ENCODE measurements at places on chromosomes 5 and 9. TPM values are rescaled to one million over a fixed set of nuclear protein-coding genes. Genes with fewer than 3 reads are reported as not detected.

GRCh38 chr5:52668139-52668538 is 119.6 kb upstream of the ITGA1 start:
- no peak overlapping the region for H3K4me3 ChIP-seq
- no peak overlapping the region for H3K27ac ChIP-seq
- H3K27me3 ChIP-seq = no peaks in the 10 kb centered on the region
- H3K36me3 ChIP-seq = no peaks in the 10 kb centered on the region

- H3K4me1 ChIP-seq = no peaks in the 10 kb centered on the region
- H3K4me3 ChIP-seq = no peak overlapping the region
- no peaks in the 10 kb centered on the region for H3K27me3 ChIP-seq
- DNase-seq = no peak
Observed at GRCh38 chr5:124280079-124280478, 466.4 kb downstream of the ZNF608 start.

DNA sequence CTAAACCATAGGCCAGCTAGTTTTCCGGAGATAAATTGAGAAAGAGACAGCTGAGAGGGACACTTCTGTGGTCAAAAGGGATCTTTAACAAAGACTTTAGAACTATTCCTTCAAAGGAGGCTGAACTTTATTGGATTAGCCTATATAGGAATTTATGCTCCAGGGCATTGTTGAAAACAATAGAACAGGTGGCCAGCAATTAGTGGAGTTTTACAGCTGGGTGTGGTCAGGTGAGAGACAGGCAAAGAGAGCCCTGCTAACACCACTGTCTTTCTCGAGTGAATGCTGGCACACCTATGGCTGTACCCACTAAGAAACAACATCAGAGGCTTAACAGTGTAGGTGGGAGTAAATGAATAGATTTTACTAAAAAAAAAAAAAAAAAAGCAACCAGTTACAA is 16.7 kb upstream of the TLR4 start:
- H3K4me1 ChIP-seq = no peaks in the 10 kb centered on the region
- no peaks in the 10 kb centered on the region for H3K27me3 ChIP-seq
- H3K4me3 ChIP-seq = no peak overlapping the region
- no peak for DNase-seq

- H3K4me3 ChIP-seq = peak overlapping the region; percentile 99
- peak overlapping the region; percentile 9 for H3K27ac ChIP-seq
- peaks cover 31% of the 10 kb centered on the region for H3K4me1 ChIP-seq
- no peaks in the 10 kb centered on the region for H3K27me3 ChIP-seq
- peaks cover 9% of the 10 kb centered on the region for H3K36me3 ChIP-seq
Observed at GRCh38 chr5:56814361-56814962, 887 bp upstream of the MAP3K1 start.

GRCh38 chr5:6087576-6087975 is 290.8 kb downstream of the MED10 start:
- H3K4me3 ChIP-seq = no peak overlapping the region
- no peak overlapping the region for H3K27ac ChIP-seq
- DNase-seq = no peak
- H3K4me1 ChIP-seq = peaks cover 17% of the 10 kb centered on the region
- H3K27me3 ChIP-seq = no peaks in the 10 kb centered on the region

GRCh38 chr9:105438141-105438806 is 9.6 kb upstream of the FSD1L start:
- no peaks in the 10 kb centered on the region for H3K4me1 ChIP-seq
- H3K4me3 ChIP-seq = no peak overlapping the region
- H3K27ac ChIP-seq = no peak overlapping the region
- H3K27me3 ChIP-seq = no peaks in the 10 kb centered on the region

GRCh38 chr9:71924576-71924975 is 13.1 kb downstream of the C9orf85 start:
- H3K36me3 ChIP-seq = no peaks in the 10 kb centered on the region
- 0 out of 2 replicates have a peak, but pooled peaks cover 2% of the 10 kb centered on the region for H3K4me1 ChIP-seq
- no peak overlapping the region for H3K4me3 ChIP-seq
- H3K27me3 ChIP-seq = no peaks in the 10 kb centered on the region

- H3K27me3 ChIP-seq = no peaks in the 10 kb centered on the region
- DNase-seq = no peak
- no peaks in the 10 kb centered on the region for H3K36me3 ChIP-seq
- H3K4me3 ChIP-seq = no peak overlapping the region
Observed at GRCh38 chr5:126909856-126910255, 120.5 kb downstream of the MARCHF3 start.

- H3K27ac ChIP-seq = no peak overlapping the region
- H3K4me1 ChIP-seq = peaks cover 8% of the 10 kb centered on the region
- H3K36me3 ChIP-seq = no peaks in the 10 kb centered on the region
- no peak for DNase-seq
Observed at GRCh38 chr5:139848508-139849100, 53.0 kb downstream of the PSD2 start.

GRCh38 chr5:146081556-146081955 is 23.8 kb downstream of the PLAC8L1 start:
- no peak overlapping the region for H3K4me3 ChIP-seq
- DNase-seq = no peak
- H3K4me1 ChIP-seq = peaks cover 7% of the 10 kb centered on the region
- no peak overlapping the region for H3K27ac ChIP-seq
- H3K27me3 ChIP-seq = no peaks in the 10 kb centered on the region
- H3K36me3 ChIP-seq = no peaks in the 10 kb centered on the region

DNA sequence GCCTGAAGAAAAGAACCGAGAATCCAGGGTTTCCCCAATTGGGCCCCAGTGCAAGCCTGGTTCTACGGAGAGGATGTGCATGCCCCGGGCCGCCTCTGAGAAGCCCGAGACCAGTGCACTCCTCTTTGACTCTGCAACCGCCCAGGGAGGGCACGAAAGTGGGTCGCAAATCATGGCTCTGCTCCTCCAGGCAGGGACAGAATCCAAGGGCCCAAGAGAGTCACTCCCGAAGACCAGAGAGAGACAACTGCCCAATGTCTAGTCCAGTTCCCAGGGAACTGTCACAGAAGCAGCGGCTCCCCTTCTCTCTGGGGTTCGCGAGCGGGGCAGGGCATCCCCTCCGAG is 107.8 kb downstream of the PSD2 start:
- H3K36me3 ChIP-seq = no peaks in the 10 kb centered on the region
- DNase-seq = no peak
- H3K27ac ChIP-seq = no peak overlapping the region
- H3K4me3 ChIP-seq = no peak overlapping the region
- H3K27me3 ChIP-seq = peaks cover 87% of the 10 kb centered on the region

GRCh38 chr5:861442-862366 is 10.9 kb upstream of the ZDHHC11 start:
- H3K27ac ChIP-seq = no peak overlapping the region
- no peak overlapping the region for H3K4me3 ChIP-seq
- no peak for DNase-seq
- no peaks in the 10 kb centered on the region for H3K4me1 ChIP-seq

DNA sequence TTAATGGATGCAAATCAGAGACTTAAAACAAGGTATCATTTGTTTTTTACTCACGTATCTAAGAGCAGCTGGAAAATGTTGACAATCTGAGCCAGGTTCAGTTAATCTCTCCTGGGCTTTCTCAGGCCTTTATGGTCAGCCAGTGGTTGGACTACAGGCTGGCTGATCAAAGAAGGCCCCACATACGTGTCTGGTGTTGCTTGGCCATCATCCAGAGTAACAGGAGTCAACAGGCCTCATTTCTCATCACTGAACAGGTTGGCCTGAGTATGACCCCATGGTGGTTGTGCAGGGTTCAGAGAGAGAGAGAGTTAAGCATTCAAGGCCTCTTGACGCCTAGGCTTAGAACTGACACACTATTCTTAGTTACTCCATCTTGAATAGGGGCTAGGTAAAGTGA is 97.0 kb upstream of the VLDLR start:
- DNase-seq = no peak
- no peaks in the 10 kb centered on the region for H3K36me3 ChIP-seq
- no peaks in the 10 kb centered on the region for H3K27me3 ChIP-seq
- H3K4me3 ChIP-seq = no peak overlapping the region

DNA sequence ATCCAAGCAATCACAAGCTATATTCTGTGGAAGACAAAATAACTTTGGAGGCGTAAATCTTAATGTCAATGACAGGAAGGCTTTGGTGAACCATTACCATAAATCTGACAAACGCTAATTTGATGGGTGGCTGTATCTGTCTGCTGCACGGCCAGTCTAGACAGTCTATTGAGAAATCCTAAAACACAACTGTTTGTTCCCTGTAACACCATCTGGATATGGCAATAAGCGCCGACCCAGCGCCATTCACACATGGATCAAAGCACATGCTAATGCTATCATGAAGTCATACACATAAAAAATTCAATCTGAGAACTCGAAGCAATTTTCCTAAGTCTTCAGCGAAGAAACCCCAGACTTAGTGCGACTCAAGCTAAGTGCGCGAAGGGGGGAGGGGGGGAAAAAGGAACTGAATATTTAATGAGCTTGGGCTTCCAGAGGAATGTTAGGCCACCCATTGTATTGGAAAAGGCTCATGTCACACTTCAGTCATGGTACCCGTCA is 95.1 kb downstream of the ARL15 start:
- H3K27ac ChIP-seq = no peak overlapping the region
- H3K27me3 ChIP-seq = no peaks in the 10 kb centered on the region
- no peak for DNase-seq
- no peaks in the 10 kb centered on the region for H3K4me1 ChIP-seq
- no peak overlapping the region for H3K4me3 ChIP-seq

GRCh38 chr5:52885614-52886013 is 97.9 kb downstream of the ITGA1 start:
- no peaks in the 10 kb centered on the region for H3K4me1 ChIP-seq
- no peaks in the 10 kb centered on the region for H3K36me3 ChIP-seq
- no peak for DNase-seq
- no peaks in the 10 kb centered on the region for H3K27me3 ChIP-seq
- H3K27ac ChIP-seq = no peak overlapping the region

GRCh38 chr5:65296067-65296466 is 185.7 kb downstream of the ADAMTS6 start:
- H3K4me1 ChIP-seq = no peaks in the 10 kb centered on the region
- no peak overlapping the region for H3K4me3 ChIP-seq
- H3K27ac ChIP-seq = no peak overlapping the region
- DNase-seq = no peak
- no peaks in the 10 kb centered on the region for H3K36me3 ChIP-seq

DNA sequence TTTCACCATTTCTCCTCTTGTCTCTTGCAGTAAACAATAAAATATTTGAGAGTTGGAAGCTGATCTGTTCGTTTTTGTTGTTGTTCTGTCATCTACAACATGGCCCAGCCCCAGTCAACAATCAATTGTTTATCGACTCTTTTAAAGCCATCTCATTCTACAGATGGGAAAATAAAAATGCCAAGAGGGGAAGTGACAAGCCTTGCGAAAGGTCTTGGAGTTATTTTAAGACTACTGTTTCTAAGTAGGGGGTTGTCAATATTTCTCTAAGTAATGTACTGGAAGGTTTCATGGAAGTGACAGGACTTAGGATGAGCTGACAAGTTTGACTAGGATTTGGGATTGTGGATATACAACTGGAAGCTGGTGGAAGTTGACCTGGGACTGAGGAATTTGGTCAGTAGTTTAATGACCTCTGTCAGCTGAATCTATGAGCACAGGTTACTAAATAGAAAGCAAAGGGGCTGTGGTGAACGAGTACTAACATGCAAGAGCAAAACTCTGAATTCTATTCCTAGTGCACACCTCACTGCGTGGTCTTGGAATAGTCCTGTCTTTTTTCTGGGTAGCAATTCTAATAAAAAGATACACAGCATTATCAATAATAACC is 57.5 kb upstream of the ADRB2 start:
- no peaks in the 10 kb centered on the region for H3K36me3 ChIP-seq
- no peak overlapping the region for H3K27ac ChIP-seq
- no peak for DNase-seq
- H3K4me3 ChIP-seq = no peak overlapping the region
- no peaks in the 10 kb centered on the region for H3K4me1 ChIP-seq
- H3K27me3 ChIP-seq = no peaks in the 10 kb centered on the region

GRCh38 chr5:305459-305858 is 16.1 kb upstream of the AHRR start:
- H3K4me3 ChIP-seq = no peak overlapping the region
- DNase-seq = no peak
- H3K27ac ChIP-seq = no peak overlapping the region
- no peaks in the 10 kb centered on the region for H3K4me1 ChIP-seq
- no peaks in the 10 kb centered on the region for H3K27me3 ChIP-seq

DNA sequence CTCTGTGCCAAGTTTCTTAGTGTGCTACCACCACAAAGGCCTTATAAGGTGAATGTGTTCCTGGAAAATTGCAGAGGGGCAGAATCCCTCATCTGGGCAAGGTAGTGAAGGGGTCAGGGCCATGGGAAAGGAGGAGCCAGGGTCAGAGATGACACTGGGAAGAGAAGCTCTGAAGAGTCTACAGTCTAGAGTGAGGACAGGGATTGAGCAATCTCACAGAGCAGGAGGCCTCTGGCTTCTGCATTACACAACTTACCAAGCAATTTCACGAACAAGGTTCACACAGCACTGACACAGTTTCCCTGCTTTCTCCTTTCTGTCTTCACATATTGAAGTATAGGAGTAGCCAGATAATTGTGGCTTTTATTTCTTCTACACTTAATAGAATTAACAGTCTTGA is 24.5 kb upstream of the IDNK start:
- no peaks in the 10 kb centered on the region for H3K27me3 ChIP-seq
- no peak overlapping the region for H3K4me3 ChIP-seq
- no peak for DNase-seq
- H3K27ac ChIP-seq = no peak overlapping the region

DNA sequence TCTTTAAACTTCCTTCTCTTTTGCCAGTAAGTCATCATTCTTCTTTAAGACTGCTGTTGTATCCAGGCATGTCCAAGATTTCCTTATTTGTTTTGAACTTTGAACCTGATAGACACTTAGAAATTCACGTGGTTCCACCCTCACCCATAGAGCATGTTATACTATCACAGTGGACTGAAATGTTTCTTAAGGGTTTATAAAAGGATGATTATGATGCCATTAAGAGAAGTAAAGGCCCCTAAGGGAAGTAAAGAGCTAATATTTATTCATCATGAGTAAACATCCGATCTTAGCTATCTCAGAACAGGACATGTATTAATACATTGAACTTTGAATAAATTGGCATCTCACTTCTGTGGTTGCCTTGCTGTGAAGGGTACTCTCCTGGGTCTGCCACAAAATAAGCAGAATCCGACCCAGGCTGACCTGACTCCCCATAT is 49.8 kb downstream of the PRKACG start:
- H3K27ac ChIP-seq = no peak overlapping the region
- DNase-seq = no peak
- H3K4me1 ChIP-seq = no peaks in the 10 kb centered on the region
- H3K27me3 ChIP-seq = no peaks in the 10 kb centered on the region

DNA sequence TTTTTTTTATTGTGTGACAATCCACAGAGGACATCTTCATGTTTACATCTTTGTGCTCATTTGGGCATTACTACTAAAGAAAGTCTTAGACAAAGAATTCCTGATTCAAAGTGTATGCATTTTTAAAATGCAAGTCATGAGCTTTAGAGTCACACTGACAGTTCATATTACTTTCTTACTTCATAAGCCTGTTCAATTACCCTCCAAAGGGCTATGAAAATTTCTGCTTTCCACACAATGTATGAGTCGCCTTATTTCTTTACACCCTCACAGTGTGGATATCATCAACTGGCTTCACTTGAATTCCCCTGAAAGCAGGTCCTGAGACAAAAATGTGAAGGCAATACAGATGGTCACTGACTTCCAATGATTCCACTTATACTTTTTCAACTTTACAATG is 280.4 kb upstream of the PTGER4 start:
- no peaks in the 10 kb centered on the region for H3K27me3 ChIP-seq
- H3K27ac ChIP-seq = no peak overlapping the region
- H3K4me1 ChIP-seq = peaks cover 19% of the 10 kb centered on the region

The SGTB gene
- total RNA-seq = 14.3 TPM

The ENHO gene
- total RNA-seq = not detected

The PTPN3 gene
- total RNA-seq = 4.8 TPM

The GFI1B gene
- 0.05 TPM for total RNA-seq

The HSPB3 gene
- 32.5 TPM for total RNA-seq

The SLCO6A1 gene
- not detected for total RNA-seq

The TAS2R1 gene
- total RNA-seq = not detected

The VAV2 gene
- 12.2 TPM for total RNA-seq
